ENCODE measurements at places on chromosomes 12 and 14.

DNA sequence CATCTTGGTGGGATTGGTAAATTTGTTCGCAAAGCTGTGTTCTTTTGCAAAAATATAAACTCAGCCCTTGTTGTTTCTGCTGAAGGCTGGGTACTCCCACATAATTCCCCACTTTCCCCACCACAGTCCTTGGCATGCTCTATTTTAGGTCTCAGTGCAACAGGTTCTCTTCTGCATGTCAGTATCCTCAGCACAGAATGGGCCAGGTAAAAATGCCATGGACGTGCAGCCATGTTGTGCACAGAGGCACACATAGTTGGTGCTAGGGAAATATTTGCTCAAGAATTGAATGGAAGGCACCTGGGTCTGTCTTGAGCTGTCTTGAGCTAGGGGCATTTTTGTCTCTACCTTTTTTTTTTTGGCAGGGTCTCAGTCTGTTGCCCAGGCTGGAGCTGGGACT lies 87.8 kb upstream of the LHX5 start:
- no peak for DNase-seq

- DNase-seq: no peak
Observed at GRCh38 chr12:60144395-60144794, 548.6 kb downstream of the SLC16A7 start.

GRCh38 chr14:101451166-101451565 lies 110.1 kb upstream of the DIO3 start:
- no peak for DNase-seq

DNA sequence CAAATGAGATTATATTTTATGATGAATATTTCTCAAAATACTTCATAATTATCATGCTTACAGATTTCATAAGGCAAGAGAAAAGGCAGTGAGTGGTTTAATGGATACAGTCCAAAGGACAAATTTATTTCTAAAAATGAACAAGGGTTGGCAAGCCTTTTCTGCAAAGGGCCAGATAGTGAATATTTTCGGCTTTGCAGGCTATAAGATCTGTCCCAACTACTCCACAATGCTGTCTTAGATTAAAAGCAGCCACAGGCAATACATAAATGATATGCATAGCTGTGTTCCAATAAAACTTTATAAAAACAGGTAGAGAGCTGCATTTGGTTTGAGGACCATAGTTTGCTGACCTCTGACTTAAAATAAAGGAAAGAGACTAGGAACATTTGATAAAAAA lies 42.9 kb upstream of the STK38L start:
- no peak for DNase-seq

DNA sequence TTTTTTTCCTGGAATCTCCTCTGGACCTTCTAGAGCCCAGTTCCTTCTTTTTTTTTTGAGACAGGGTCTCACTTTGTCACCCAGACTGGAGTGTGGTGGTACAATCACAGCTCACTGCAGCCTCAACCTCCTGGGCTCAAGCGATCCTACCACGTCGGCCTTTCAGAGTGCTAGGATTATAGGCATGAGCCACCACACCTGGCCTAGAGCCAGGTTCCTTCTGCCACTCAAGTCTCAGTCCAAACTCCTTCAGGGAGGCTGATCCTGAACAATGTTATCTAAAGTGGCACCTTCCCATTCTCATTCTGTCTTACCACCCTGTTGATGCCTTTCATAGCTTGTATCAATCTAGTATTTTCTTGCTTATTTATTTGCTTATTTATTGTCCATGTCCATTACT lies 22.3 kb upstream of the ELK3 start:
- DNase-seq: no peak

- no peak for DNase-seq
Observed at GRCh38 chr12:42769455-42769854, 179.9 kb upstream of the PRICKLE1 start.

DNA sequence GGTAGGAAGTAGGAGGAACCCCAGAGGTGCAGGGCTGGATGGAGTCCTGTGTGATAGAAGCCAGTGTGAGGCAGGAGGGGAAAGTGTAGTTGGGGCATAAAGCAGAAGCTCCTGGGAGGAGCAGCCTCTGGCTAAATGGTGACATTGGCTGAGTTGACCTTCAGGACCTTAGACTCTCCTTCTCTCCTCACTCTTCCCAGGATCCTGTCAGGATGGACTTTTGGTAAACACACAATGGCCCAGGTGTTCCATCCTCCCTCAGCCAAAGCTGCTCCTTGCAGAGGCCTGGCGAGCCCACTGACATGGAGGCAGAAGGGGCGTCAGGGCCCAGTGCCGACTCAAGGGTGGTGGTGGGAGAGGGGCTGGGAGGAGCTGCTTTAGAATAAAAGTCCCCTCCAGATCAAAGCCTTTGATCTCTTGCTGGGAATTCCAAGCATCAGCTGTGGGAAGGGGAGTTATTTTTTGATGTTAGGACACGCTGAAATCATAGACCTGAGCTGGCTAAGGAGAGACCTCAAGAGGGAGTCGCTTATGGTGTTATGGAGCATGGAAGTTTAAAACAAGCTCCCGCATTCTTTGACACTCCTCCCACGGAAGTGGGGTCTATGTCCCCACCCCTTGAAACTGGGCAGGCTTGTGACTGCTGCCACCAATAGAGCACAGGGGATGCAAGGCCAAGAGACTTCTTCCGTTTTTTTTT lies 44.1 kb downstream of the SMIM41 start:
- DNase-seq: no peak

All from left renal pelvis (tissue), 4 donors.